ENCODE measurements at places on chromosomes 11 and 22. TPM values are rescaled to one million over a fixed set of nuclear protein-coding genes. Genes with fewer than 3 reads are reported as not detected.
A peak's percentile ranks its signal among the peaks of the same experiment; 100 is the strongest.

DNA sequence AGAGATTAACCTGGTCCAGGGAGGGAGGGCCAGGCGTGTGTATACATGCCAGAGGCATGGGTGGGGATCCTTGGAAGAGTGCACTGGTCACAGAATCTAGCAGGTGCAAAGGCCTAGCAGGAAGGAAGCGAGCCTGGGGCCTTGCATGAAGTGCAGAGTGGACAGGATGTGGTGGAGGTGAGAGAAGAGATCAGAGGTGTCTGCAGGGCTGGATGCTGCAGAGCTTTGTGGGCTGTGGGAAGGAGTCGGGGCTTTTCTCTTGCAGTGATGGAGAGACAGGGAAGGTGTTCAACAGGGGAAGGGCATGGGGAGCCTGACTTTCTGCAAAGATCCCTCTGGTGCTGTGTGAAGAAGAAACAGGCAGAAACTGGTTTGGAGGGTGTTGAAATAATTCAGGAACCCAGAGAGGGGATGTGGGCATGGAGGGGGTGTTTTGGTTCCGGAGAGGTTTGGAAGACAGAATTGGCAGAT lies 2.5 kb upstream of the TPST2 start:
- no peaks in the 10 kb centered on the region for H3K27me3 ChIP-seq
- no peak overlapping the region for H3K27ac ChIP-seq
- no peak for DNase-seq
- no peaks in the 10 kb centered on the region for H3K4me1 ChIP-seq

Gene DNAJC4
- total RNA-seq, result 12.8 TPM

DNA sequence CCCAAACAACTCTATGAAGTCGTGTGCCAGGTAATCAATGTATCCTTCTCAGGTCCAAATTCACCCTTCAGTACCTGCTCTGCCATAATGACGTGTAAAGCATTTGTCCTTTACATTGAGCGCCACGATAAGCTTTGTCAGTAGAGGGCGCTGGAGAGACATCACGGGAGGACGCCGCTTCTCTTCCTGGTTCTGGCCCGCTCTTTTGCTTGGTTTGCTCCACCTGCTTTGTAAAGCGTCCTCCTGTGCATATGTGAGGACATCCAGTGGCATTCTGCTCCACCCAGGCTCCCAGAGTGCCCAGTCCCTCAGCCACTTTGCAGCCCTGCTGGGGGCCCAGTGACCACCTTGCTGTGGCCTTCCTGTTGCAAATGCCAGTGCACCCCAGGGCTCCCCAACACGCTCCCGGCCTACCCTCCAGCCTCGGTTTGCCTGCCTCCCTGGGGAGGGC lies 61.1 kb downstream of the WT1 start:
- no peaks in the 10 kb centered on the region for H3K27me3 ChIP-seq
- no peak overlapping the region for H3K4me3 ChIP-seq
- no peaks in the 10 kb centered on the region for H3K4me1 ChIP-seq
- peak; percentile 44 for DNase-seq

GRCh38 chr11:69217276-69218105 lies 61.8 kb downstream of the SMIM38 start:
- no peaks in the 10 kb centered on the region for H3K36me3 ChIP-seq
- no peak overlapping the region for H3K4me3 ChIP-seq

DNA sequence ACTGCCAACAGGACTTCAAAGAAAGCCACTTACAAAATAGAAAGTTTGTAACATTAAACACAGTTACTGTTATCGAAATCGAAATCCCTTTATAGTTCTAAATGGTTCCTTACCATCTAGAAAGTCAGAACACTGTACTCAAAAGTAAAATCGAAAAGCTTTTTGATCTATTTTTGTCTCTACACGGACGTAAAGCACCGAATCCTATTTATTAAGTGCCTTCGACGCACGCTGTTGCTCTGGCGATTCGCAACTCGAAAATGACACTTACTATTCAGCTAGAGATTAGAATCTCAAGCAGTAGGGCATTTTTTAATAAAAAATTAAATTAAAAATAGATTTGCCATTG lies 78.3 kb downstream of the LARGE1 start:
- no peak for DNase-seq
- H3K36me3 ChIP-seq, result no peaks in the 10 kb centered on the region
- H3K27me3 ChIP-seq, result no peaks in the 10 kb centered on the region
- no peak overlapping the region for H3K4me3 ChIP-seq
- H3K27ac ChIP-seq, result no peak overlapping the region
- H3K4me1 ChIP-seq, result no peaks in the 10 kb centered on the region

DNA sequence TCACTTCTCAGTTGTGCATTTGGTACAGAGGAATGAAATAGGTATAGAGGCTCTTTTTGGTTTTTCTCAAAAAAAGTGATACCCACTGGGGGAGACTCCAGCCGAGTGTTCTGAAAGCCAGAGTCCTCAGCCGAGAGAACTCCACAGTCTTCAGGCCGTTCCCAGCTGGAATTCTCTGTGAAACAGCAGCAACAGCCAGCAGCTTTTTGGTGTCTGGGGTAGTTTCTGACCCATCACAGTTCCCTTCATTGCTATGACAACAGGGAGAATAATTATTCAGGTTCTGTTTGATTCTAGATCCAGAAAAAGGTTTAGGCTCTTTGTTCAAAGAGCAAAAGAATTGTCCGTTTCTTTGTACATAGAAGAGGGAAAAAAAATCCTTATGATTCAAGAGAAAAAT lies 84.6 kb downstream of the C22orf31 start:
- no peaks in the 10 kb centered on the region for H3K36me3 ChIP-seq
- DNase-seq, result no peak
- no peaks in the 10 kb centered on the region for H3K27me3 ChIP-seq
- no peak overlapping the region for H3K4me3 ChIP-seq
- peaks cover 21% of the 10 kb centered on the region for H3K4me1 ChIP-seq

GRCh38 chr11:125448136-125448535 lies 47.9 kb downstream of the FEZ1 start:
- no peak overlapping the region for H3K4me3 ChIP-seq
- no peak for DNase-seq
- no peak overlapping the region for H3K27ac ChIP-seq
- H3K27me3 ChIP-seq, result no peaks in the 10 kb centered on the region
- no peaks in the 10 kb centered on the region for H3K36me3 ChIP-seq

Gene TMEM151A
- 20.6 TPM for total RNA-seq

Gene FGF19
- total RNA-seq, result 1.0 TPM

Measured in hepatocyte (in vitro differentiated cells).